ENCODE measurements at places on chromosomes 1 and 21.
A peak's percentile ranks its signal among the peaks of the same experiment; 100 is the strongest.

GRCh38 chr1:233647073-233647472 lies 33.2 kb downstream of the KCNK1 start:
- DNase-seq = no peak

GRCh38 chr1:246213036-246213435 lies 294.0 kb downstream of the SMYD3 start:
- DNase-seq = no peak

- peak; percentile 45 for DNase-seq
Measured at GRCh38 chr21:45594721-45595489, 48.6 kb upstream of the PCBP3 start.

GRCh38 chr1:173708787-173709186 lies 6.0 kb upstream of the KLHL20 start:
- DNase-seq = no peak

GRCh38 chr1:217605390-217605789 lies 25.5 kb downstream of the GPATCH2 start:
- DNase-seq = no peak

- DNase-seq = no peak
Measured at GRCh38 chr1:26996024-26996423, 2.5 kb downstream of the TRNP1 start.

- peak; percentile 74 for DNase-seq
Measured at GRCh38 chr1:4652631-4653327, 1.6 kb upstream of the AJAP1 start.

DNA sequence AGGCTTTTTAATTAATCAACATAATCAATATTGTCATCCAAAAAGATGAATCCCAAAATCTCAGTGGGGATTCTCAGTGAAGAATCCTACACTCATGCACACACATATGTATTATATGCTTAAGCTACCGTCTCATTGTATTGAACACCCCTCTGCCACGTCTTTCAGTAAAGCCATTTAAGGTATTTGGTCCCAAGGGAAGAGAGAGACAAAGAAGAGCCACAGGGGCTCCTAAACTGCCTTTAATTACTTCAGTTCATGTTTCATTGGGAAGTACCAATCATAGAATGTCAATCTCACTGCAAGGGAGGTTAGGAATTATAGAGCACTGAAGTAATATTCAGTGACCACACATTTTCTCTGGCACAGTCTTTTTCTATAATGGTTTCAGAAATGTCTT lies 388.6 kb upstream of the NEGR1 start:
- no peak for DNase-seq

DNA sequence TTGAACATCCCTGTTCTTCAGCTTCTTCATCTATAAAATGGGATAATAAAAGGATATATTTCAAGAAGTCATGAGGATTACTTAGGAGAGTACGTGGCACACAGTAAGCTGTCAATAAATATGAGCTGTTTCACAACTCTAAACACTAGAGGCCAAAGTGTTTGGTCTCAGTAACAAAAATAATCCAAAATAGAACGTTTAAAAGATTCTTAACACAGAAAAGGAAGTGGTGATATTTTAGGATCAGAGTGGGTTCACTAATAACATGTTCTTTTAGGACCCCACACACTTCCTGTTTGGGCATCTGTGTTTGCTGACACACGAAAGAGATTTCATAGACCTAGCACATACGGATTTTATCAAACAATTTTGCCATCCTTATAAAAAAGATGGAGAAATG lies 32.9 kb downstream of the TNFSF18 start:
- no peak for DNase-seq

- no peak for DNase-seq
Measured at GRCh38 chr1:158422212-158422611, 3.8 kb downstream of the OR10K2 start.

DNA sequence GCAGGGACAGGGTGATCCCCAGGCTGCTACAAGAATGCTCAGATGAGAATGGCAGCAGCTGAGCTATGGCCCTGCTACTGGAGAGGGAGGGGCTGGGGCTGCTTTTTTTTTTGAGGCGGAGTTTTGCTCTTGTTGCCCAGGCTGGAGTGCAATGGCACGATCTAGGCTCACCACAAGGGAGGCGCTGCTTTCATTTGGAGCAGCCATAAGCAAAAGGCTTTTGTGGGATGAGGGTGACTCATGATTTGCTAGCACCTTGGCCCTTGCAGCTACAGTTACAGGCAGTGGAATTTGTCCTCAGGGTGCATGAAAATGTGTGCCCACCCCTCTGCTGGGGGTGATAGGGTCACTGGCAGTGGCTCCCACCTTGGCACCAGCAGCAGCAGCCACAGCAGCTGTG lies 32.4 kb upstream of the CYP4A22 start:
- no peak for DNase-seq

DNA sequence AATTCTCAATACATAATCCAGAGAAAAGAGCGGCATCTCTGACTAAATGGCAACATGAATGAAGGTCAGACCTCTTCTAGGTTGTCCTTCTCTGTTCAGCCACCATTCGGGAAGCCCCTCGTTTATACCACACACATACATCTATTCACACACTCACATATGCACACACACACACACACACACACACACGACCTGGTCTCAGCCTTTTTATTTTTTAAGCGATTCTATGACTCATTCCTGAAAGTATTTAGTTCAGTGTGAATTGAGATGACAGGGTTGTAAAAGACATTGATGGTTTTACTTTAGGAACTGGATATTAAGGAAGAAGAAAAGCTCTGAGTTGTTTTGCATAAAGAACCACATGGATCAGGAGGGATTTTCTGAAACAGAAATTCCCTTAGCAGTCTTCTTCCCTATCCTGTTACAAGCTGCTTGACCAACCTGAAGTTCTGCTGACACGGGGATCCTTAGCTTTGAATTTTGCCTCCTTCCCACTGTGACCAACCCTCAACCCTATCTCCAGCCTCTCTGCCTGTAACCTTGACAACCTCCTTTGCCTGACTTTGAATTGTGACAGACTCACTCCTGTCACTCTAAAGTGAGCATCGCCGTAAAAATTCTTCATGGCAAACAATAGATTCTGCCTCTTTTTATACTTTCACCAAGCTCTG lies 383.1 kb upstream of the ESRRG start:
- no peak for DNase-seq

DNA sequence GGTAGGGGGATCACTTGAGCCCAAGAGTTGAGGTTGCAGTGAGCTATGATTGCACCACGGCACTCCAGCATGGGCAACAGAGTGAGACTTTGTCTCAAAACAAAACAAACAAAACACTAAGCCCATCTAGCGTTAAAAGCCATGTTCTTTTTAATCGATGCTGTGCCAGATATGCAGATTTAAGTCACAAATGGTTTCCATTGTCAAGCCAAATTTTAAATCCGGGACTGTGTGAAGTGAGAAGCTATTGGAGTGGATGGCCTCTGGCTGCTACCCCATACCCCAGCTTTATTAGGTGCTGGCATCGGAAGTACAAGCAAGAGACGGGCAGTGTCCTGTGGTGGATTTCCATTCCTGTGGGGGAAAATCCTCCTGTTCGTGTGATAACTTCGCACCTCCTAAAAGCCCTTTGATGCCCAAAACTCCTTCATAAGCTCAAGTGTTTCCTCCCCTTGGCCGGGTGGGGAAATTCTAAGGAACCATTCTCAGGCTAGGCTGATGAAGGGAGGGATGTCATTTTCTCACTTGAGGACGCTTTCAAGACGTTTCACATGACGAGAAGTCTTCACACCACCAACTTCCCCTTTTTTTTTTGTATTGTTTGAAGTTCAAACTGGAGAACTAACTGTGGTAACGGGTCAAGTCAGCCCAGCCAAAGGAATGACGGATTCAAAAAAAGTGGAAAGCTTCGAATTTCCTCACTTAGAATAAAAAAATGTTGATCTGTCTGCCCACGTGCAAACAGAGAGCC lies 140.8 kb downstream of the KAZN start:
- DNase-seq = no peak

DNA sequence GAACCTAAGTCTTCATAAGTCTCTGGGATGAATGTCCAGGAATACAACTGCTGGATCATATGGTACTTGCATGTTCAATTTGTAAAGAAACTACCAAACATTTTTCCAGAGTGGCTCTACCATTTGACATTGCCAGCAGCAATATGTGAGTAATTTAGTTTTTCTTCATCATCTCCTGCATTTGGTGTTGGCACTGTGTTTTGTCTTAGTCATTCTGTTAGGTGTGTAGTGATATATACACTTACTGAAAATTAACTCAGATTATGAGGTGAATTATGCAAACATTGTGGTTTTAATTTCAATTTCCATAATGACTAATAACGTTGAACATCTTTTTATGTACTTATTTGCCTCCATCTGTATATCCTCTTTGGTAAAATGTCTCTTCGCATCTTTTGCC lies 138.7 kb downstream of the LRRC40 start:
- no peak for DNase-seq

GRCh38 chr1:111818081-111818480 lies 62.4 kb downstream of the DDX20 start:
- no peak for DNase-seq

- no peak for DNase-seq
Measured at GRCh38 chr1:36089393-36090121, 865 bp downstream of the ADPRS start.

DNA sequence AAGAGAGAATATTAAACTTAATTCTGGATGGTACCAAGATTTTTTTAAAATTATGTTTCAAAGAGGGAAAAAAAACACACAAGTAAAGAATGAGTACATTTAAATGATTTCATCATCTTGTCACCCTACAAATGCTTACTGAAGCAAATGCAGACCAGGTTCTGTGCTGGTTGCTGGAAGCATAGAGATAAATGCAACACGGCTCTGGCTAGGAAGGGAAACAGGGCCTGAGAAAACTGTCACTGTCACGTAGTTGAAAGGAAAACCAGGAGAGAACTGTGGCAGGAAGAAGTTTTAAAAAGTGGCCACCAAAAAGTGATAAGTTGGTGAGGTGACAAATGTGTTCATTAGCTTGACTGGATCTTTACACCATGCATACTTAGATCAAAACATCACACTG lies 336.9 kb upstream of the NFIA start:
- no peak for DNase-seq

DNA sequence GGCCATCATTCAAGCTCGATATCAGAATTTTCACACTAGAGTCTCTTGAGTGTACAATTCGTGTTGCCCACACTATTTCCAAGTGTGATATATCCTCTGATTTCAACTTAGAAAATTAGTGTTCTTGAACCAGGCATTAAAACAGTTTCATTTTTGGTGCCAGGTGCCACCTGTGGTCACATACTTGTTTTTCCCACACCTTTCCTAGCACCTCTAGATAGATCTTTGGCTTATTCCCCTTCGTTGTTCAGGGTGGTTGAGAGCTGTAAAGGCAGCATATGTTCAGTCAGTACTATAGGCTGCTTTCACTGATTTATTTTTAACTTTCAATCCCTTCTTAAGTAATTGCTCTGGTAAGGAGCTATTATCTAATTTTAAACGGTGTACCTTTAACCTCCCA lies 131.1 kb downstream of the NEK7 start:
- DNase-seq = no peak

DNA sequence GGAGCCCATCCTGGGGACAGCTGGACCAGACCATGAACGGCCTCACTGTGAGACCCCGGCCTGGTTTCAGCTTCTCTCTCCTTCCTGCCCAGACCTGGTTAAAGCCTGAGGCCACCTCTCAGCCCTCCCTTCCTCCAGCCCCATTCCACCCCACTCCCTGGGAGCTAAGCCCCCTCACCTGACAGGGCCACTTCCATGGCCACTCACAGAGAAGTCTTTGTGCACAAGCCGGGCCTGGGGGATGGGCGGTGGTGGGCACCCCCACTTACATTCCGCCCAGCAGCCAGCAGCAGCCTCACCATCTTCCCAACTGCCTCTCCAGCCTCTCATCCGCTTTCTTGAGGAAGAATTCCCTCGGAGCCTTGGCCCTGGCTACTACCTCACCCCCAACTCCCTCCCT lies 40.4 kb downstream of the RHBG start:
- no peak for DNase-seq

DNA sequence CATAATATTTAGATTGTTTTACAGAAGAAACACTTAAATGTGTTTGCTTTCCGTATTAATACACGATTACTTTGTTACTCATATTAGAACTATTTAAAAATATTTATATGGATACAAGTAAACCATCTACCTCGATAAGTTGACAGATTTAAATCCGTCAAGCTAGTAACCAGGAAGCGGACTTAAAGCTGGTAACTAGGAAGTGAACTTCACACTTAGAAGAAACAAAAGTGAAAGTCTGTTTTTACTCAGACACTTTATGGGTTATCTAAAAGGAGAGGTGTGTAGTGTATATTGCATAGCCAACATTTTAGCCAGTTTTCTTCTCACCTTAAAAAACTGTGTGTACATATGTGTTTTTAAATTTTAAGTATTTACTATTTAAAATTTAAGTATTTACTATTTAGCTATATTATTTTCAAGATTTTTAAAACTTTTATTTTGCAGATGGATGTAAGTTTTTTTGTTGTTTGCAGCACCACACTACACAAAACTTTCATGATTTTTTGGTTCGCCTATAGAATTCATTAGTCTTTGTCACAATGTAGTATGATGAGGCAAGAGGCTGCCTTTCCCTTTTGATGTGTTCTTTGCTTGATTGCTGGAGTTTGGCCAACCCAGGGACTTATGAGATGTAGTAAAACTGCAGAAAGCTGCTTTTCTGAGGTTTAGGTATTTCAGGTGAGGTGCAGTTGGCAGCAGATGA lies 2.7 kb downstream of the USP25 start:
- DNase-seq = no peak

GRCh38 chr1:154154534-154155191 lies at the start of gene NUP210L:
NUP210L (minus strand) TSS chr1:154155073.
- peak; percentile 79 for DNase-seq

GRCh38 chr1:216186816-216187215 lies 236.4 kb downstream of the USH2A start:
- DNase-seq = no peak

DNA sequence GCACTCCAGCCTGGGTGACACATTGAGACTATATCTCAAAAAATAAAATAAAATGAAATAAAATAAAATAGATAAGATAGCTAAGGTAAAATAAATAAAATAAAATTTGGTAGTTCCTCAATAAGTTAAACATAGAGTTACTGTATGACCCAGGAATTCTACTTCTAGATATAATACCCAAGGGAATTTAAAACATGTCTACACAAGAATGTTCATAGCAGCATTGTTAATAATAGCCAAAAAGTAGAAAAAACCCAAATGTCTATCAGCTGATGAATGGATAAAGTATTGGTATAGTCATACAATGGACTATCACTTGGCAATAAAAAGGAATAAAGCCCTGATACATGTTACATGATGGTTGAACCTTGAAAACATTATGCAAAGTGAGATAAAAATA lies 47.8 kb downstream of the CEP350 start:
- DNase-seq = no peak

- no peak for DNase-seq
Measured at GRCh38 chr1:238451781-238452310, 561.1 kb upstream of the ZP4 start.

DNA sequence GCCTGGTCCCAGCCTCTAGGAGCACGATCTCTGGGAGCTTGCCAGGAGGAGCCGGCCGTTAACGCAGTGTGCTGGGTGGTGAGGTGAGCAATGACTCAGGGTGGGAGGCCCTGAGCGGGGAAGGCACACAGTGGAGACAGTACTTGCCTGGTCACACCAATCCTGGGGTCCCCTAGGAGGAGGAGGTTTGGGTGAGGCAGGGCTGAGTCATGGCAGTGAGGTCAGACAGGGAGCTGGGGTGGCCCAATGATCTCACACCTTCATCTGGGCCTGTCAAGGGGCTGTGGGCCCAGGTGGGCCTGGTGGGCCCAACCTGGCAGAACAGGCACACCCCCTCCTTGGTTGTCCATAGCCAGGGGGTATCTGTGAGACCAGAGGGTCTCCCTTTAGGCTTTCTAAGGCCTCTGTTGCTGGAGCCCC lies 8.6 kb upstream of the EDN2 start:
- DNase-seq = no peak
